Left ventricle myocardium inferior (tissue), 1 donor: ENCODE measurements at places on chromosomes 7 and 10. TPM values are rescaled to one million over a fixed set of nuclear protein-coding genes. Genes with fewer than 3 reads are reported as not detected.
A peak's percentile ranks its signal among the peaks of the same experiment; 100 is the strongest.

- no peak for DNase-seq
Observed at GRCh38 chr10:123323884-123324283, 169.7 kb downstream of the BUB3 start.

DNA sequence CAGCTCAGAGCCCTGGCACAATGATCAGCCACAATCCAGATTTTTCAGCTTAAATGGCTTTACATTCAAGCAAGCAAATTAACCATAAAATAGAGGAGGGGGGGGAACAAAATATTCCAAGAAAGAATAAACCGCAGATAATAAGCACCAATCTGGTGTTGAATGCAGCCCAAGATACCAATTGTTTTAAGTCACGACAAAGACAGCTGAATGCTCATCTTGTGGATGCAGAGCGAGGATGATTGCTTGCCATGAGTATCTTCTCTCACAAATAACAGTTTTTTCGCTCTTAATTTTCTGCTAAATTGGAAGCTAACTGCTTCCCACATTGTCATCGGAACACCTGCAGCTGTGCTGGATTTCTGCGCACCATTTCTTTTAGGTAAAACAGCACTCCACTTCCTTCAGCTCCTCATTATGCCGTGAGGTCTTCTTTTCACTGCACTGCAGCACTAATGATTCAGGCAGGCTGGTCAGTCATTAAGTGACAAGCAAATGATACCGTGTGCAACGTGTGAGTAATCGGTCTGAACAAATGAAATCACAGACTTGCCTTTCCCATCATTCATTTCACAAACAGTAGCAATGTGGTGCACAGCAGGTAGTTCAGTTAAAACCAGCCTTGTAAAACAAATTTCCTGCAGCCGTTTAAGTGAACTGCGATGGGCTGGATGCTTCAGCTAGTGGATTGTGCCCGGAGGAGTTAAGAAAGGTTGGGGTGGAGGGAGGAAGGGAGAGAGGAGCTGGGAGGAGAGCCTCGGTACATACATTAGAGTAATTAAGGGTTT, 106.4 kb upstream of the CDCA7L start:
- no peak for DNase-seq

DNA sequence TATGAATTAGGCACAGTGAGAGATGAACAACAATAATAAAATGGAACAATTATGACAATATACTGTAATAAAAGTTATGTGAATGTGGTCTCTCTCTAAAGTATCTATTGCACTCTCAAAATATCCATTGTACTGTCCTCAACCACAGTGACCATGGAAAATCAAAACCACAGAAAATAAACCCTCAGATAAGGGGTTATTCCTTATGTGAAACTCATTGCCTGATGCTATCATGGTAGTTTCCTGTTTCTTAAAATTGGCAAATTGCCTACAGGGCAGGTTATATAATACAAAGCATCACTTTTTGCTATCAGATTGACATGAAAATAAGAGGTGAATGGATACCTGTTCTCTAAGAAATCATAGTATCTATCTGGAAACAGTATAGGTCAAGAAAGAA, 3.8 kb downstream of the MCM10 start:
- no peak for DNase-seq

DNA sequence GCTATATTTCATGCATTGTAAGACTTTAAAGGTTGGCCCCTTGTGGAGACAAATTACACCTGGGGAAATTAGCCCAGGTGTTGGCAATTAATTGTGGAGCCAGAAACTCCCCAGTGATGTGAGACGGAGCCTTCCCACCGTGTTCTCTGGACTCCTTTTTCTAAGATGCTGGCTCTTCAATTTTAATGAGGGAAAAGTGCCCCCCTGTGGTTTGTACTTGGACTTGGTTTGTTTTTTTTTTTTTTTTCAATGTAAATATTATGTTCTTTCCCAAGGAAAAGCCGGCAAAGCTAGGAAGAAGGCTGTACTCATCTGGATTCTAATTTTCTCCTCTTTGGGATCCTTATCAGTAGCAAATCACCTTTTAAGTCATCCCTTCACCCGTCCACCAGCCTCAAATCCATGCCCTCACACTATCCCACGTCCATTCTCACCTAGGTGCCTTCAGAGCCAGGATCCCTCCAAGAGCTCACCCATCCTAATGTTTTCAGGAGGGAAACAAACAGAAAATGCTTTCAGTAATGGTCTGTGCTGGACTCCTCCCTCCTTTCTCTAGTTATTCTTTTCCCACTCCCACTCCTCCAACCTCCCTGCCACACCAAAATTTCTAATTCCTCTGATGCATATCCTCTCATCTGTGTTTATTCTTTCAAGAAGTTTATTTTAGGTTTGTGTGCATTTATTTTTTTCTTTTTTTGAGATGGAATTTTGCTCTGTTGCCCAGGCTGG, 20.4 kb upstream of the ST8SIA6 start:
- no peak for DNase-seq

GRCh38 chr7:47290867-47291266, 291.0 kb downstream of the TNS3 start:
- no peak for DNase-seq

GRCh38 chr10:47035819-47036337, 124.7 kb downstream of the PTPN20 start:
- DNase-seq = no peak

The HOGA1 gene
- 47.1 TPM for total RNA-seq

DNA sequence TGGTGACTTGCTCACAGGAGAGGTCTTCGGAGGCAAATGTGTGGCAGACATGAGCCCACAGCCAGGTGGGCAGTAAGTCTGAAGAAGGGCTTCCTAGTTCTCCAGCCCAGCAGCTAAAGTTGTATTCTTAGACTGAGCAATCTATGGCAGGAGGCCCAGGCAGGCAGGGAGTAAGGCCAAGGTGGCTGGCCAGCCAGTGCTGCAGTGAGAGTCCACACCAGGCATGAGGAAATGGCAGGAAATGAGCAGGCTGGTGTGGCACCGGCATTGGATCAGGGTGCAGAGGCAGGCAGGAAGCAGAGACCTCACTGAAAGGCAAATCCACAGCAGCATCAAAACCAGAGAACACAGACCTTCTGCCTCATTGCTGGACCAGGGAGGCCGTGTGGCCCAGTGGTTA, 84.6 kb upstream of the PDE1C start:
- peak; percentile 71 for DNase-seq

GRCh38 chr7:786472-787255, 45.6 kb upstream of the SUN1 start:
- DNase-seq = peak; percentile 74

- no peak for DNase-seq
Observed at GRCh38 chr7:67637023-67637358, 640.4 kb downstream of the TYW1 start.

The GPR26 gene
- not detected for total RNA-seq

- no peak for DNase-seq
Observed at GRCh38 chr10:71324743-71325142, 5.7 kb downstream of the SLC29A3 start.

GRCh38 chr7:19963695-19964094, 190.3 kb upstream of the TMEM196 start:
- DNase-seq = no peak

DNA sequence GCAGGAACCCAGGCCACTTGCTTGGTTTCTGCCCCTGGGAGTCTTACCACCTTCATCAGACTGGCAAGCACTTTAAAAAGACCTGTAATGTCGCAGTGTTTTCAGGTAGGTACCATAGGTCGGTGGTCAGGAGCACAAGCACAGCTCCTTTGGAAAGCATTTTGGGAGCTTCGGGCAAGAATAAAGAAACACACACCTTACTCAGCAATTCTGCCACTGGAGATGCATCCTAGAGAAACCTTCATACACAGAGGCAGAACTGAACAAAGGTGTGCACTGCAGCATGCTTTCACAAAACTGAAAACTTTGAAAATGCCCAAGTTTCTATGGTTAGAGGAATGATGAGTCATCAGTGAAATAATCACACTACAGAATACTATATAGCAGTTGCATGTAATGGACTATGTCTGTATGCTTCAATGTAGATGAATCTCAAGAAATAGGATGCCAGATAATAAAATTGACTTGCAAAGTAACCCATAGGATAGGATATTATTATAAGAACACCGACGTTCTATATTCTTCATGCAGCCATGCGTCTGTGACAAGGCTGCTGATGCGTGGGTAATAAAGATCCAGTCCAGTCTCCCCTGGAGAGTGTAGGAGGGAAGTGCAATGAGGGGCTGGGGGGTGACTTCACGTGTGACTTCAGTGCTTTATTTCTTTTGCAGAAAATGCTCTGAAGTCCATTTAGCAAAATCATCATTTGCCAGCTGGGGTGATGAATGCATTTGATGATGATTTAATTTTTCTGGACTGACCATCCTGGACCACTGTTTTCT, 309.5 kb downstream of the WDR37 start:
- no peak for DNase-seq

GRCh38 chr7:37410305-37411229, 38.1 kb downstream of the ELMO1 start:
- no peak for DNase-seq

- DNase-seq = no peak
Observed at GRCh38 chr10:97207756-97208346, 22.1 kb upstream of the SLIT1 start.

DNA sequence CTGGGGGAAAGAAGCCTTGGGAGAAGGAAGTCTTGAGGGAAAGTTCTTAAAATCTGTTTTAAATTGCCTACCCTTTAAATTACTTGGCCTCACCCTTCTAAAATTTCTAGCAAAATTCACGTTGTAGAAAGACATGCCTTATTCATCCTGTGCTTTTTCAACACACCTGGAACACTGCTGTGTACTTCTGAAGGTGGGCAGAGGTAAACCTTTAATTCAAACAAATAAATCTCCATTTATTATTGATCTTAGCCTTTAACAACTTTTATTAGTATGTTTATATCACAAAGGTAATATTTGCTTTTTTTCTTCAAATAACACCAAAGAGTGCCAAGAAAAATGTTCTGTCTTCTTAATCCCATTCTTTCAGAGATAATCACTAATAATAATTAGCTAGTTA, 30.7 kb downstream of the DNAJB9 start:
- no peak for DNase-seq

The HOXA5 gene
- total RNA-seq = not detected

The FEZF1 gene
- total RNA-seq = not detected

DNA sequence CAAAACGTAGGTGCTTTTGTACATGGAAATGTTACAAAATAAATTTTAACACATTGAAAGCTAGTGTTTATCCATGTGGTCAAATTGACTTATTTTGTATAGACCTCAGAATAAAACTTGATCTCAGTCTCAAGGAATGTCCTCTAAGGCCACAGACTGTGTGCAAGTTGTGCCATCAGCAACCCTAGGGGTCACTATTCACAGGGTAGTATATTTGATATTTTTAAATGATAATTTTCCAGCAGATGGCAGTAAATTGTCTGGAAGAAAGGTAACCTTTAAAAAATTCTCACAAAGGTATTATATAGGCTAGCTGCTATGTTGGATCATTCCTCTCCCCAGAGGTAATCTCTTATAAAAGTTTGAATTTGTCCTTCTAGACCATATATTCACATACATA, 12.9 kb upstream of the SNX10 start:
- no peak for DNase-seq

GRCh38 chr7:142629588-142630260, 119.5 kb upstream of the PRSS1 start:
- DNase-seq = no peak

GRCh38 chr10:9579110-9579705, 1438.5 kb upstream of the CELF2 start:
- DNase-seq = no peak

The ARHGAP22 gene
- total RNA-seq = 3.8 TPM
